ENCODE measurements at places on chromosomes 11 and 22.
A peak's percentile ranks its signal among the peaks of the same experiment; 100 is the strongest.

DNA sequence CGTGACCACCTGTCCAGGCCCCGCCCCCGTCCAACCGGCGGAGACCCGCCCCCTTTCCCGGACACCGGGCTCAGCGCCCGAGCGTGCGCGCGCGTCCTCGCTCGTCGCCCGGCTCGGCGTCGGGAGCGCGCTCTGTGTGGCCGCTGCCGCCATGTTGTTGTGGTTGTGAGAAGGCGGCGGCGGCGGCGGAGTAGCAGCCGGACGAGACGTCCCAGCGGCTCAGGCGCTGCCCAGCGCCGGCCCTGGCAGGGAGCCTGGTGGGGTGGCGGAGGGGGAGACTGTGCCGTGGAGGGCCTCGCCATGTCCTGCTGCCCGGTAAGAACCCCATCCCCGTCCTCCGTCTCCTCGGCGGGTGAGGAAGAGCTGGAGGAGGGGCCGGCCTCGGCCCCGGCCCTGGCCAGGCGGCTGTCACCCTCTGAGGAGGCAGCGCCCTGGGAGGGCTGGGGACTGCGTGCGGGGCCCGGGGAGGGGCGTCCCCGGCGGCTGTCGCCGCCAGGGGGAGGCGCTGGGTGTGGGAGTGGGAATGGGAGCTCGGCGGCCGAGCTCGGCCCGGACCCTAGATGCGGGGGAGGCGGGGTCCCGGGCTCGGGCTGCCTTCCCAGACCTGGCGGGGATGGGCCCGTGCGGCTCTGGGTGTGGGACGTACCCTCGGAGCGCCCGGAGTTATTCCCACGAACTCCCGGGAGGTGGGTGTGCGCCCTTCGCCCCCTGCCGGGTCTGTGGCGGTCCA, at the start of gene MTMR3:
MTMR3 (plus strand) TSS at position 130 of the 730 bp plus-strand sequence. CDS start 87,886 bp downstream, outside the sequence.
- peak; percentile 88 for DNase-seq

DNA sequence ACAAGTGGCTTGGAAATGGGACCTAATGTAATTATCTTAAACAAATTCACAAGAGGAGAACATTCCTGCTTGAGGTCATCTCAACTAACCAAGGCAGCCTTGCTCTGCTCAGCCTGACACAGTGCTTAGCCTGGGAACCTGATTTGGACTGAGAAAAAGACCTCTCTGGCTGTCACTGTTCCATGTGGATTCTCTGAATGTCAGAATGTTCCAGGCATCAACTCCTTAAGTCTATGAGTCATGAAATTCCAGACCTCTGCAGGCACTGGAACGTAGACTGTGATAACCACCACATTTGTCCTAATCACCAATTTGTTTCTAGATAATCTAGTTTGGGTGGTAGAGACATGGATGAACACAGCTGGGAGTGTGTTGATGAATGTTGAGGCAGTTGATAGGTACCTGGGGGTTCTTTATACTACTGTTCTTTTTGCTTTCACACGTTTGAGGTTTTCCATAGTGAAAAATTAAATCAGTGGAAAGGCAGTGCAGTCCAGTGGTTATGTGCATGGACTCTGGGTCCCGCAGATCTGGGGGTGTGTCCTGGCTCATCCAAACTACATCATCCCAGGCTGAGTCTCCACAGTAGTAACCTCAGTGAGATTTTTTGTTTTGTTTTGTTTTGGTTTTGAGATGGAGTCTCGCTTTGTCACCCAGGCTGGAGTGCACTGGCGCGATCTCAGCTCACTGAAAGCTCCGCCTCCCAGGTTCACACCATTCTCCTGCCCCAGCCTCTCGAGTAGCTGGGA, 269.6 kb downstream of the MN1 start:
- peak; percentile 98 for DNase-seq

DNA sequence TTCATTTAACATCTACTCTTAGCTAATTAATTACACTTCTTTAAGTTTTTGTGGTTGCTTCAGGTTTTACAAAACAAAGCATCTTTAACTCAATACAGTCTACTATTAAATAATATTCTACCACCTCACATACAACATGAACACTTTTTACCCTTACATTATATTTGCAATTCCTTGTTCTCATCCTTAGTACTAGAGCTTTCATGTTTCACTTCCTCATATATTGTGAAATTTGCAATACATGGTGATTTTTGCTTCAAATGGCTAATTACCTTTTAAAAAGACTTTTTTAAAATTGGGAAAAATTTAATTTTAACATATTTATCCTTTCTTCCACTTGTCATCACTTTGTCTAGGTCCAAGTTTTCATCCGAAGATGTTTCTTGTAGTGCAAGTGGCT, 37.5 kb downstream of the RSF1 start:
- DNase-seq, result no peak

DNA sequence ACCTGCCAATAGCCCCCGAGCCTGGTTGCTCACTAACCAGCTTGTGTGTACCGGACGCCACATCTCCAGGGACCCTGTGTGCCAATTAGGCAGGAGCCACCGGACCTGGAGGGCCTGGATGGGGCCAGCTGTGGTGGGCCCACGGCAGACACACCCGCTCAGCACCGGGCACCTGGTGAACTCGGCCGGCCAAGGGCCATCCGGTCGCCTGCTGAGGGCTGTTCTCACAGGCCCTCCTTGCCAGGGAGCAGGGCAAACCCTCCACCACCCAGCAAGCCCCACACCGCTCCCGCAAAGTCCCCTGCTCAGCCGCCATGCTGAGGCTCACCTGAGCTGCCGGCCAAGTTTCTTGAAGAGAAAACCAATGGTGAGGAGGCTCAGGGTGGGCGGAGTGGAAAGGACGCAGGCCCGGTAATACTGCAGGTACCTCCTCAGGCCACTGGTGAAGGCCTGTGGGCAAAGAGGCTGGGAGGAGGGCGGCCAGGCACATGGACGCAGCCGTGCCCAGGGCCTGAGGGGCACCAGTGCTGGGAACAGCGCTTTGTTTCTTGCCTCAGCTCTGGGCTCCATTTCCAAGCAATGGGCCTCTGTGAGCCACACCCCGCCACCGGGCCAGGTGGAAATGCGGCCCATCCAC, 17.1 kb downstream of the TUBGCP6 start:
- no peak for DNase-seq

- no peak for DNase-seq
Measured at GRCh38 chr11:69821511-69822040, 2.4 kb upstream of the FGF3 start.

DNA sequence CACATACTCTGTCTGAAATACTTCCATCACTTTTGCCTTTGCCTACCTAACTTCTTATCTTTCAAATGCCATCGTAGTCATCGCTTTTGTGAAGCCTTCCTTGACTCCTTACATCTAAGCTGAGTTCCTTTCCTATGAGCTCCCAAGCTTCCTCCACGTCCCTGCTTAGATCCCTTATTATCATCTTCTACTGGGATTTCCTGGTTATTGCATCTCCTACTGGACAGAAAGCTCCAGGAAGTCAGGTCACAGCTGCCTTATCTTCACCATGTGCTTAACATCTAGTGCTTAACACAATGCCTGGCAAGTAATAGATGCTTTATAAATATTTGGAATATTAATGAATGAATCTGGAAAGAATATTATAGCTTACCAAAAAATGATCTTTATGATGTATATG, 5.9 kb downstream of the YPEL4 start:
- DNase-seq, result no peak

DNA sequence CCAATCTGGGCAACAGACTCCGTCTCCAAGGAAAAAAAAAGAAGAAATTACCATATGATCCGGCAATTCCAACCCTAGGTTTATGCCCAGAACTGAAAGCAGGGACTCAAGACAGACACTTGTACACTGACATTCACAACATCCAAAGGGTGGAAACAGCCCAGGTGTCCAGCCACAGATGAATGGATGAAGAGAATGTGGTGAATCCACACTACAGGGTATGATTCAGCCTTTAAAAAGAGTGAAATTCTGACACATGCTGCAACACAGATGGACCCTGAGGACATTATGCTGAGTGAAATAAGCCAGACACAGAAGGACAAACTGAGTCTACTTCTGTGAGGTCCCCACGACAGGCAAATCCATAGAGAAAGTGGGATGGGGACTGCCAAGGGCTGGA, 43.9 kb downstream of the SGSM3 start:
- peak; percentile 35 for DNase-seq

DNA sequence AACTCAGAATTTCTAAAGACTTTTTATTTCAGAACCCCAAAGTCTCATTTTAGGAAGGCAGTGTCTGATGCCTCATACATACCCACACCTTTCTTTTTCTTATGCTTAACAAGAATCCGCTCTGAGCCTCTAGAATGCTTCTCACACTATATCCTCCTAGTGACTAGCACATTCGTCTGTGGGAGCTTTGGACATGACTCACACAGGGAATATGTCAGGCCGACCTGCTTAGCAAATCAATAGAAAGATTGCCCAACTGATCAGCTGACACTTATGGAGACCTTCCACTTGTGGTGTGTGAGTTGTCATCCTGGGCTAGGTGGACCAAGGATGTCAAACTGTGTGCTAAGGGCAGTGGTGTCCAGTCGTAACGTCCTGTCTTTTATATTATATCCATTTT, 129.9 kb upstream of the TTC12 start:
- peak; percentile 98 for DNase-seq
